ENCODE measurements at places on chromosomes 2 and 18.

DNA sequence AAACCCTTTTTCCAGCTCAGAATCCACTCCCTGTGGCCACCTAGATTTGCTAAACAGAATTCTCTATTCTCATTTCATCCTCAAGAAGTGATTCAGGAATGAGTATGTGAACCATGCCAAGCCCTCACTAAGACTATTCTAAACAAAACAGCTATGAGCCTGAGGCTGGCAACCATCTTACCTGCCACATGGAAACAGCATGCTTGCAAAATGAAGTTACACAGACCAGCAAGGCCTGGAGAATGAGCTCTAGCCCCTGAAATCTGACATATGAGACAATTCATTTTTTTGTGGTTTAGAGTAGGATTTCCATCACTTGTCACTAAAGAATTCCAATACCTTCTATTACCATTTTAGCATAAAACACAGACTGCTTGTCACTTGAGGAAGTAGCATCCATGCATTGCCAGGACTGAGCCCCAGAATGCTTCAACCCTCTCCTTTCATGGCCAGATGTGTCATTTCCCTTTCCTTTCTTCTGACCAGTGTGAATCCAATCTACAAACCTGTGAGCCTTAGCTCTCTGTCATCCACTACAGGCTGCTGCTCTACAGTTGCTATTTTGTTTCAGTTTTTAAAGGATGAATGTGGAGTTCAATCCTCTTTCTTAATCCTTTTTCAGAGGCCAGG is 744.3 kb upstream of the ACVR2A start:
- DNase-seq = no peak

GRCh38 chr2:9782197-9782719 is 61.0 kb upstream of the TAF1B start:
- DNase-seq = peak; percentile 73

DNA sequence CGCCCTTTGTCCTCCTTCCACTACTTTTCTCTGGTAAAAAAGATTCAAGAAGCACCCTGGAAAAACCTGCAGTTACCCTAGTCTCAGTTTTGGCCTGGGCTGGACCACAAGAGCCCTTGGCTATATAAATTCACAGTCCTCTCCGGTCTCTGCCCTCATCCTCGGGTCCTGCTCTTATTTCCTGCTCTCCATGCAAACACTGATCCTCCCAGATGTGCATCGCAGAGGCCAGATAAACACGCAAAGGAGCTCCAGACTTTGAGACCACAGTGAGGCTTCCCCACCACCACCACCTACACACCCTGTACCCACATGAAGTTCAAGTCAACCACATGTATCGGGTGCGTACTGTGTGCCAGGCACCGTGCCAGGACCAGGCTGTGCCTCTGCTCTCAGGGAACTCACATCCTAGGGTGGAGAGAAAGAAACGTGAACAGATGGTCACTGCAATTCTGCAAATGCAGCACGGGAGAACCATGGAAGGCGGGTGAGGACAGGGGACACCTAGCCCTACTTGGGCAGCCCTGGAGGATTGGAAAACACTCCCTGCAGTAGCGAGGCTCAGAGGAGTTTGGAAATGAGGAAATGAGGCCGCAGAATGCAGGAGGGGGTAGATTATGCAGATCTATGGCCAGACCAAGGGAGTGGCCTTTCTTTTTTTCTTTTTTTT is 7.4 kb downstream of the CTDSP1 start:
- no peak for DNase-seq

- peak; percentile 79 for DNase-seq
Observed at GRCh38 chr18:58556331-58557007, 72.4 kb downstream of the ALPK2 start.

GRCh38 chr18:66138642-66139041 is 387.8 kb downstream of the CDH7 start:
- no peak for DNase-seq

- no peak for DNase-seq
Observed at GRCh38 chr18:51802569-51803428, 537.2 kb upstream of the DCC start.

GRCh38 chr2:181289698-181290097 is 167.5 kb upstream of the ITGA4 start:
- DNase-seq = no peak

DNA sequence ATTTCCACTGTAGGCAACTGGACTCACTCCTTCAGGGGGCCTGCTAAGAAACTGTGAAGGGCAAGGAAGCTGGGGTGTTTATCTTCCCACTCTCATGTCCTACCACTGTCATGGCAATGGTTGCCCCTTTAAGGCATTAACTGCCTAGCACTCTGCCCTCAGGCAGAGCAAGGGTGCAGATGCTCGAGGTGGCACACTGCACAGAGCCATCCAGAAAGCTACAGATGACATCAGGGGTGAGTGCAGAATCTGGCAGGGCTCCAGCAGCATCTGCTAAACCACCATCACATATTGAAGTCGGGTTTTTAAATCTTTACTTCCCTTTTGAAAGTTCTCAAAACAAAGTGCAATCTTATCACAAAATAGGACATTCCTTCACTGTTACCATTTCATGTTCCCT is 75.4 kb downstream of the RAPGEF4 start:
- no peak for DNase-seq

DNA sequence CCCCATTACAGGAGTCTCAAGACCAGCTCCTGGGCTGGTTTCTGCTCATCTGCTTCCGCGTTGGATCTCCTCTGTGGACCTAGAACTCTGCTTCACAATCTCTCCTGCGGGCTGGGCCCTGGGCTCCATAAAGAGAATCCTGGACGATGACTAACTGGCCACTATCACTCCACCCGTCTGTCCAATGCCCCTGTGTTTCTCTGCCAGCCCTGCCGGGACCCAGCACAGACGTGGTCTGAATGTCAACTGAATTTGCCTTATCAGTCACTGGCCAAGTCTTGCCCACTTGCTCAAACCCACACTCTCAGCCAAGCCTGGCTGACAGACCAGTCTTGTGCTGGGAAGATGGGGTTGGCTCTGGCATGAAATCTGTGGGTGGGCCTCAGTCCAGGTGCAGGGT is 17.4 kb downstream of the KIF3C start:
- DNase-seq = peak; percentile 80

DNA sequence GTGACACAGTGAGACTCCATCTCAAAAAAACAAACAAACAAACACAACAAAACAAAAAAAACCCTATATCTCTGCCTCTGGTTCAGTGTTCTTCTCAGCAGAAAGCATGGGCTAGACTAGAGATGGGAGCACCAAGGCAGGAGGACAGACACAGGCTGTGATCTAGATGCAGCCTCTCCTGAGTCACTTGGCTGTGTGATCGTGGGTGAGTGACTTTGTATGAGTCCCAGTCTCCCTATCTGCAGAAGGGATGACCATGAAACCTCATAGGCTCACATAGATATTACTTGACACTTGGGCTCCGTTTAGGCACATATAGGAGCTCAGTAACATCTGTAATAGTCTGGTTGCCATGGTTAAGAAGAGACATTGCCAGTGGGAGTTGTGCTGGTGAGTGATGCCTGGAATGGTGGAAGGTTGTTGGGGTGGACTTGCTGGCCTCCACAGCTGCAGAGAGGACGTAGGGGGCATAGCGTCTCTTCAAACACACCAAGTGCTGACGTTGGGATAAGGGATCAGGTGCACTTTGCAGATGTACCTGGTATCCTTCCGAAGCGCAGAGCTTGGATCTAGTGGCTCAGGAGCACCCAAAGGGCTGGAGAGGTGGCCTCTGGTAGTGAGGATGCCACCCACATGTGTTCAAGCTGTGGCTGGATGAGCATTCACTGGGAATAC is 318.9 kb upstream of the HS6ST1 start:
- DNase-seq = peak; percentile 29

- no peak for DNase-seq
Observed at GRCh38 chr18:76388261-76388660, 106.8 kb downstream of the ZNF516 start.

- no peak for DNase-seq
Observed at GRCh38 chr18:32553174-32553573, 82.5 kb upstream of the GAREM1 start.

DNA sequence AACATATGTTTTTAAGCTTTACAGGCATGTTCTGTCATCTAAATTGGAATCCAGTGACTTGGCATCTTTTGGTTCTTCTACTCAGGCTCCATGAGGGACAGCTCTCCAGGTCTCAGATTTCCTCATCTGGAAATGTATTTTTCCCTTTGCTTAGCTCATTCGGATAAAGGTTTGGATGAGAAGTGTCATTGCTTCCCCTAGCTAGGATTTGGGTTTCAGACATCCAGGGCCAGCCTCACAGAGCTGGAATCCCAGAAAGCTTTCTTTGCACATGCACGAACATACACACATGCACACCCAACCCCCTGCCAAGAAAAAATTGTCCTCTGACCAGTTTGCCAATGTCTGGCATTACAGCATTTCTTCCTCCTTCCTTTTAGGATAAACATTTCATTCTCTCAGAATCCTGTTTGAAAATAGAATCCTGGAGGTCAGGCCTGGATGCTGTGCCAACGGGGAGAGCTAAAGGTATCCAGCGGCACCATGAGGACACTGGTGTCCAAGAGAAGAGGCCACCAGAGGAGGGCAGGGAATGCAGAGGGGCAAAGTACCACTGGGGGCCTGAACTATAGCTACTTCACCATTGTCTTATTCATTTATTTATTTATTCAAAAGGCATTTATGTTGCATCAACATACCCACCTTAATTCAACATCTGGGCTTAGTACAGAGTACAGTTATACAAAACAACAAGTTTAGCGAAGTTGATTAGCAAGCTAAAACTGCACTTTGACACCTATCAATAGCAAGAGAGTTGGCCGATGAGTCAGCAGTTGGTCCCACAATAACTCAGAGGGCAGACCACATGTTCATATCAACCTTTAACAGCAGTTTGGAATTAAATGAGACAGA is 97.9 kb upstream of the ATL2 start:
- no peak for DNase-seq

GRCh38 chr2:164554487-164554886 is 66.8 kb downstream of the GRB14 start:
- no peak for DNase-seq

DNA sequence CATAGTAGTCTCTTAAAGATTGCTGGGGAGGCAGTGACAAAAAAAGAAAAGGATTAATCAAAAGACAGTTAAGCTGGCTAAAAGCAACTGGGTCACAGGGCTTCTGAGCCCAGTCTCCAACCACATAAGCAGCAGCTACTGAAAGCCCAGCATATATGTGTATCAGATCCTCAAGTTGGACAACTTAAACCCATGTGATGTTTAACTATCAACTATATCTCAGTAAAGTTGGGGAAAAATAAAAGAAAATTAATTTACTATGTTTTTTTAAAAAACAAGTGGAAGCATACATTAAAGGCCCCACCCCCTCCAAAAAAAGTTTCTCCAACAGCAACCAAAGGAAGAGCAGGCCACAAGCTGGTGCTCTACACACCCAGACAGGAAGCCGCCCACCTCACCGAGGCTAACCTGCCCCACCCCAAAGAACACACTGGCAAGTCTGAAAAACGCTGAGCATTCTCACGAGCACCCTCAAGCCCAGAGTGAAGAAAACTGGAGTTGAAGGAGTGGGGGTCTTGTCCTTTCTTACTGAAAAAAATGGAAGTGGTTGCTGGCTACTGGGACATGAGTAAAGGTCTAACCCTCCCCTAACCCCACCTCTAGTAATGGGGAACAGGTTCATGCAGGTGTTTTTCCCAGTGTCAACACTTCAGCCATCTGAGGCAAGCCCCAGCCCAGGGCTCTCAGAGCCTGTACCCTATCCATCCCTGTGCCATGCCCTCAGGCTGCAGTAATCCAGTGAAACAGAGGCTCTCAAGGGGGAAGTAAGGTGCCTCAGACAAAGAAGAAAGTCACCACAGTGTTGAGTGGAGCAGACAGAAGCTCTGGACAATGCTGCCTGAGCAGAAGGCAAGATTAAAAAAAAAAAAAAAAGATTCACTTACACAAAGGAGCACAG is 106.3 kb downstream of the GYPC start:
- peak; percentile 20 for DNase-seq

DNA sequence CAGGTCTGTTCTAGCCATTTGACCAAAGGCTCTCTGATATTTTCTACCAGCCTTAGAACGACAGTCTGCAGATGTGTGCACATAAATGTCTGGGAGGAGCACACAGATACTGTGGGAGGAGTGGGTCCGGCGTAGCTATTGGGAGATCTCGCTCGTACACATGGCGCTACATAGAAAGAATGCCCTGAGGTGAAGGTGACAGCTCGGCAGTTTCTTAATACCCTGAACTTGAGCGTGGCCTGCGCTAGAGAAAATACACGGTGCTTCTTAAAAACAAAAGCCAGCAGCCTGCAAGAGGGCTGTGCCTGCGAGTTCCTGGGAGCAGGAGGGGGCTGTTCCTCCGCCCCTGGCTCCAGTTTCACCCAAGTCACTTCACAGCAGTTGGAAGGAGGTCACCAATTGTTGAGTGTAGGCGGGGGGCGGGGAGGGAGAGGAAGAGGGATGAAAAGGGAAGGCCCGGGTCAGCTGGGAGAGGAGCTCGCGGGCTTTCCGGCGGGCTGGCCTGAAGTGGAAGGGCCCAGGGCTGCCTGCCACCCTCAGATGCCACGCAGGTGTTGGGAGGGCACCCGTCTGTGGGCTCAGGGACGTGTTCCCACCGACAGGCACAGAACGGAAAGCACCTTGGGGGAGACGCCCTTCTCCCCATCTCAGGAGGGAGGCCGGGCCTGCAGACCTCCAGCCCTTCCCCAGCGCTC is 124.7 kb upstream of the ZNF516 start:
- peak; percentile 91 for DNase-seq

GRCh38 chr2:60706021-60706420 is 50.0 kb upstream of the PAPOLG start:
- no peak for DNase-seq

DNA sequence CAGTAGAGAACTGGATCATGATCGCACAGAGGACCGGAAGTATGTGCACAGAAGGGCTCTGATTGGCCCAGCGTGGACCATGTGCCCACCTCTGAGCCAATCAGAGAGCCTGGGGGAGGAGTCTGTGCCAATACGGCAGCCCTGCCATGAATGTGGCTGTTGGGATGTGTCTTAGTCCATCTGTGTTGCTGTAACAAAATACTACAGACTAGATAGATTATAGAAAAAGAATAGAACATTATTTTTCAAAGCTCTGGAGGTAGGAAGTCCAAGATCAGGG is 132.0 kb downstream of the NDUFA10 start:
- DNase-seq = peak; percentile 39

GRCh38 chr2:188399159-188399558 is 107.5 kb downstream of the GULP1 start:
- no peak for DNase-seq

- no peak for DNase-seq
Observed at GRCh38 chr18:49476664-49477411, 10.2 kb downstream of the C18orf32 start.

- no peak for DNase-seq
Observed at GRCh38 chr2:200396781-200397242, 90.3 kb downstream of the SPATS2L start.

- no peak for DNase-seq
Observed at GRCh38 chr2:165621086-165621560, 151.6 kb downstream of the CSRNP3 start.

GRCh38 chr18:8742387-8743361 is 37.3 kb downstream of the MTCL1 start:
- no peak for DNase-seq

- DNase-seq = no peak
Observed at GRCh38 chr18:41828137-41828536, 126.9 kb upstream of the PIK3C3 start.
